ENCODE measurements at places on chromosomes 3 and 15.

DNA sequence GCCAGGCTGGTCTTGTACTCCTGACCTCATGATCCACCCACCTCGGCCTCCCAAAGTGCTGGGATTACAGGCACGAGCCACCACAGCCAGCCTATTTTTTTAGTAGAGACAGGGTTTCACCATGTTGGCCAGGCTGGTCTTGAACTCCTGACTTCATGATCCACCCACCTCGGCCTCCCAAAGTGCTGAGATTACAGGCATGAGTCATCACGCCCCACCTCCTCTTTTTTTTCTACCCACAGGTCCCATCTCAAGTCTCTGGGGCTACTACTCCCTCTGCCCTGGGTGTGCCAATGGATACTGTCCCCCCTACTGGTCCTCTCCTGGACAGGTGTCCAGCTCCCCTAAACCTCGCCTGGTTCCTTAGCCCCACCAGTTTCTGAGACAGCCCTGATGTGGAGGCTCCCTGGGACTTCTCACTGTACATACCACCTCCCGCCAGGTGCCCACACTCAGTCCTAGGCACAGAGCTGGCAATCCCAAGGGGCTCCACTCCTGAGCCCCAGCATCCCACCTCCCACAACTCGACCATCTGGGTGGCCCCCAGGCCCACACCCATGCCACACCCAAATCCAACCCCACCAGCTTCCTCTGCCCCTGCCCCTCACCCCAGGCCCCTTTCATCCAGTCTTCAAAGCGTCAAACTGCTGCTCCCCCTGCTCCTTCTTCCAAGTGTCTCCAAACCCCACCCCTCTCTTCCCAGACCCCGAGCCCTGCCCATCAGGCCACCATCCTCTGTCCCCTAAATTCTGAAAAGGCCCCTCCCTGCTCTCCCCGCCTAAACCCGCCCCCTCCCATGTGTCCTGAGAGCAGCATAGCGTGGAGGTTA lies 13.1 kb upstream of the CYP11A1 start:
- DNase-seq, result no peak

GRCh38 chr3:144381607-144382006 lies 410.0 kb downstream of the DIPK2A start:
- DNase-seq, result no peak

DNA sequence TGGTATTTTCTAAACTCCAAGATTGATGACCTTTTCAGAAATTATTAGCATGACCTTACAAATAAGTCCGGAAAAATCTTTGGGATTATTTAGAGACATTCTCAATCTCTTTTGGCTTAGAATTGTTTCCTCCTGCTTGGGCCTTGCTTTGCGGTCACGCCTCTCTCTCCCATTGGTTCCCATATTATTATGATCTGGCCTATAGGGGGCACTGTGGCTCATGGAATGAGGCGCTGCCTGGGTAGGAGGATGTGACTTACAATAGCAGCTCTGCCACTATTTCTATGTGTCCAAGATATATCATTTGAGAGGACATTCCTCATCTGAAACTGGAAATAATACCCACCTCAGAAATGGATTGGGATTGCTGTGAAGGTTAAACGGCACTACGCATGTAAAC lies 464.9 kb downstream of the MFSD1 start:
- peak; percentile 64 for DNase-seq

- DNase-seq, result peak; percentile 58
Measured at GRCh38 chr15:25783607-25784540, 79.3 kb downstream of the ATP10A start.

GRCh38 chr3:117346901-117347300 lies 637.3 kb downstream of the TUSC7 start:
- no peak for DNase-seq

DNA sequence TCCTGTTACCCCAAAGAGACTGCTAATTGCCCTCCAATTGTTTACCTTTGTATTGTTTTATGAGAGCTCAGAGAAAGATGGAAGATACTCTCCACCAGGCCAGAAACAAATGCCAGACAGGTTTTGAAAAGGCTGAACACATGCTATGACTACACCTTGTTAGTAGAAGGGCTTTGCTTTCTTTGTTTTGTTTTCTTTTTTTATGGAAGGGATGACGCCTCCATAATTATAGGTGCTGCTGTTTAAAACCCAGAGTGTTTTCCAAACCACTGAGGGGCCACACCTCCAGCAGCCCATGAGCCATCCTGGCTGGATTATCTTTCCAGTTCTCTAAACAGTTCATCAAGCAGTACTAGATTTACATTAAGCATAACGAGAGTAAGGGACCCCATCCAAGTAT lies 5.6 kb upstream of the FOXP1 start:
- no peak for DNase-seq

- no peak for DNase-seq
Measured at GRCh38 chr3:49554633-49555265, 472 bp downstream of the BSN start.

GRCh38 chr15:78205337-78205736 lies 29.0 kb downstream of the ACSBG1 start:
- DNase-seq, result no peak

- no peak for DNase-seq
Measured at GRCh38 chr3:15040844-15041243, 24.3 kb downstream of the MRPS25 start.

GRCh38 chr15:40098489-40099261 lies 10.0 kb downstream of the BMF start:
- no peak for DNase-seq

DNA sequence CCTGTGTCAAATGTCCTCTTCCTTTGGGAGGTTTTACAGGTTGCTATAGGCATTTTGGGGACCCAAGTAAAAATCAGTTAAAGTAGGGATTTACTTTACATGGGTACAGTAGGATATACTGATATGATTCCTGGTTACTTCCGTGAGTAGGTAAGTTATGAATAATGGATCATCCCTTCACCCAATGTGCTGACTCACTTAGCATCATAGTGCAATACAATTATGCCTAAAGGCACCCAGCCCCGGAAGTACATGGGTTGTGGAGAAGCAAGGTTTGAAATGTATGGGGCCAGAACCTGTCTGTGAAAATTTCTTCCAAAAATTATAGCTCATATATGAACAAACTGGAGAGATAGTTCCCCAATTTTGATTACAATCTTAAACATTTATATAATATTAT lies 64.0 kb downstream of the GLB1 start:
- DNase-seq, result no peak

- no peak for DNase-seq
Measured at GRCh38 chr3:186182850-186183249, 74.0 kb upstream of the ETV5 start.

DNA sequence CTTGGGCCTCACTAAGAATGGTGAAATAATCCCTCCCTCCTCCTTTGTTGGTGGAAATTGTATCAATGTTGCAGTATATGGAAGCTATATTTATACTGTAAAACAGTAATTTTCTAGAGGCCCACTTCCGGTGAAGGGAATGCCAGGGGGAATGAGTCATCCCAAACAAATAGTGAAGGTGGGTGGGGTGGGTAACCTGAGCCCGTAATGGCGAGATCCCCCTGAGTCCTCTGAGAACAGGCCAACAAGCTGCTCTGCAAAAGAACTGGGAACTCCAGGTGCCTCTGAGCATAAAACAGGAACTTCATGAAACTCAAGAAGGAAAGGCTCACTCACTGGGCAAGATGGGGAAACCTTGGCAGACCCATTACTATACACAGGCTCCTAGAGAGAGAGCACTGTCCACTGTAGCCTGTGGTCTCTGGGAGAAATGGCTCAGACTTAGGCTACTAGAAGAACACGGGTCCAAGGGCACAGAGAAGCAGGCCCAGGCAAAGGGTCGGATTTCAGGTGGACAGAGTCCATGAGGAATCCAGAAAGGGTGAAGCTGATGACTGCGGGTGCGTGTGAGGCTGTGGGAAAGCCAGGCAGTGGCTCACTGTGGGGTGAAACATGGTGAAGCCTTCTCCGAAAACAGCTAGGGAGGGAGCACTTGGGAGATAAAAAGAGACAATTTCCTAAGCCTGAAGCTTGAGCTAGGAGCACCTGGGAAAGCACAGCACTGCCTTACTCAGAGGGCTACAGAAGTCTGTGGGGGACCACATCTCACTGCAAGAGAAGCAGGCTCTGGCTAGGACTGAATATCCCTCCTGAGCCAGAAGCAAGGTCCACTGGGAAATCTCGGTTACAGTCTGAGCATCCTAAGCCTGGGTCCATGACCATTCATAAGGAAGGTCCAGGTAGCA lies 19.8 kb downstream of the LARP6 start:
- DNase-seq, result no peak

DNA sequence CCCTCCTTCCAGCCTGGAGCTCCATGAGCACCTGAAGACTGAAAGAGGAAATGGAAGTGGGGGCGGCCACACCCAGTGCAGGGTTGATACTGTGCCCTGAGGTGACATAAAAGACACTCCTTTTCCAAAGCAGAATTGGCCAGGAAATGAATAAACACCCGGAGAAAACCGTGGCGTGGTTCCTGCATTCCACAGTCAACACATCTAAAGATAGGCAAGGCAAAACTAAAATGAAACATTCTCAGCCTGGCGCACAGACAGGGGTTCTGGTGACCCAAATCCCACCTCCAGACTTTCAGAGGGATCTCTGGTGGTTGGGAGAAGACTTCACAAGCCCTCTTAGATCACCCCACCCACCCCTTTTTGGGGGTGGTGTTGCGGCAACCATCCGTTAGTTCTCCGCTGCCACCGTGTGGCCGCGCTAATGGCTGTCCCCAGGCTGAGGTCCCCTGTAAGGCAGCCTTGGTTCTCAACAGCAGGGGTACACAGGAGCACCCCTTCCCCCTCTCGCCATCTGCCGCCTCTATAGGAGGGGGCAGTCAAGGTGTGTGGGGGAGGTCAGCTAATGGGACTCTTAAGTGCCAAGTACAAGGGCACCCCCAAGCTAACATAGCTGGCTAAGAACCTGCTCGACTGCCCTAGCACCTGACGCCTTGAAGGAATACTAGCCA lies 2.5 kb upstream of the MST1R start:
- DNase-seq, result no peak

DNA sequence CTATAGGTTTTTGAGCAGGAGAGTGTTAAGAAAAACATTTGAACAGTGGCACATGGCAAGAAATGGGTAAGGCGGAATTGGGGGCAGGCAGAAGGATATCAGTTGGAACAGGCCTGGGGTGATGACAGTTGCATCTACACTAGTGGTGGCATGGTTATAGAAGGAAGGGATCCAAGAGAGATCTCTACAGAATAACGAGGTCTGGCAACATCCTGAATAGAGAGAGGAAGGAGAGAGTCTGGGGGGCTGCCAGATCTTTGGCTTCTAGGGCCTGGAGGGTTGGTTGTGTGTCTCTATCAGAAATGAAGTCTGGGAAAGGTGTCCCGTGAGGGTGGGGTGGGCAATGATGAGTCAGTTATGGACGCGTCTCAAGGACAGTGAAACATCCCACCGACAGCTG lies 26.3 kb downstream of the FSTL1 start:
- no peak for DNase-seq

DNA sequence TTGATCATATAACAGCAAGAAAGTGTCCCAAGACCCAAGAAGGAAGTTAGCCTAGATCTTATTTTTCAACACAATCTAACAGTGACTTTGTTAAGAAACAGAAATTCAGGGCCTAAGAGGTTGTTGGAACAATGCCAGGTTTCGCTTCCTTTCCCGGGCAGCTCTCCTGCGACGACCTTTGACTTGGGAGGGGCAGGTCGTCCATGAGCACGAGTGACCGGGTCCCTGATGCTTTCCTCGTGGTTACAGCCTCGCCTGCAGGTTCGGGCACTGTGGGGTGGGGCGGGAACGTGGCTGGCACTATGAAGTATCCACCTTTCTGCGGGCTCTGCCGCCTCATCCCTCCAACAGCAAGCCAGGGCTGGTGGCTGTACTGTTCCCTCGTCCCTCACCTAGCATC lies 90.1 kb upstream of the RGMA start:
- no peak for DNase-seq

- DNase-seq, result no peak
Measured at GRCh38 chr15:52858782-52859176, 68.6 kb upstream of the ONECUT1 start.

GRCh38 chr3:109081746-109082510 lies 36.0 kb downstream of the MORC1 start:
- DNase-seq, result peak; percentile 20

GRCh38 chr15:66080717-66081398 lies 172.7 kb downstream of the MEGF11 start:
- no peak for DNase-seq

DNA sequence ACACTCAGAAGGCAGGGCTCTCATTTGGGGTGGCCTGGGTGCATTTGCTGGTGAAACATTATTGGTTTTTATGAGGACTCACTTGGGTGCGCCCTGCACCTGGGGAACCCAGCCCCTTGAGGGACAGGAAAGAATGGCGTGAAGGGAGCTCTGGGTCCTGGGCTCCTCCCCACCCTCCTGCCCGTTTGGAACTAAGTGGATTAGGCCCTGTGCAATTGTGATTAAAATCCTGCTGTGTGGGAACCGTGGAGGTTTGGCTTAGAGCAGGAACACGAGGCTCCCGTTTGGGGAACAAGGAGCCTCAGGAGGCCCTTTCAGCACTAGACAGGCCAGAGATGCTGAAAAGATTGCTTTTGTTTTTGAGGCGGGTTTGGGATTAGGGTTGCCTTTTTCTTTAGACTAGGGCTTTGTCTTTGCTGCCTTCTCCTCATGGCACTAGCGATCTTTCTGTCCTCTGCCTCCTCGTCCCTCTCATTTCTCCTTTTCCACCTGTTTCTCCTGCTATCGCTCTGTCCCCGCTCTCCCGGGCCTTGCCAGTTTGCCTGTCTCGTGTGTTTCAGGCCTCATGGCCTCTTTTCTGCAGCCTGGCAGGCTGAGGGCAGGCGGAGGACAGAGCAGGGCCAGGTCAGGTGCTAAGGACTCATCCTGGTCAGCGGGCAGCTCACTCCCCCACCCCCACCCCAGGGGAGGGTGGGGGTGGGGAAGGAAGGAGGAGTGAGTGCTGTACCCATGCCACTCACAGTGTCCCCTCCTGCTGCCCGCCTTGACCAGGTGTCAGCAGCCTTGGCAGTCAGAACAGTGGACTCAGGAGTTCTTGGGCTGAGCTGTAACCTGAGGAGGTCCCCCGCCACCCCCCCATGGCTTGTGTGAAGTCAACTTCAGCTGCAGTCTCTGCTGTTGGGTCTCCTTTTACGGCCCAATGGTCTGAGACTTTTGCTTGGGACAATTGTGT lies 8.6 kb downstream of the MAPKAPK3 start:
- no peak for DNase-seq

- no peak for DNase-seq
Measured at GRCh38 chr15:72564091-72564490, 90.0 kb downstream of the ARIH1 start.

- no peak for DNase-seq
Measured at GRCh38 chr3:78221796-78222195, 1181.9 kb downstream of the ROBO2 start.

DNA sequence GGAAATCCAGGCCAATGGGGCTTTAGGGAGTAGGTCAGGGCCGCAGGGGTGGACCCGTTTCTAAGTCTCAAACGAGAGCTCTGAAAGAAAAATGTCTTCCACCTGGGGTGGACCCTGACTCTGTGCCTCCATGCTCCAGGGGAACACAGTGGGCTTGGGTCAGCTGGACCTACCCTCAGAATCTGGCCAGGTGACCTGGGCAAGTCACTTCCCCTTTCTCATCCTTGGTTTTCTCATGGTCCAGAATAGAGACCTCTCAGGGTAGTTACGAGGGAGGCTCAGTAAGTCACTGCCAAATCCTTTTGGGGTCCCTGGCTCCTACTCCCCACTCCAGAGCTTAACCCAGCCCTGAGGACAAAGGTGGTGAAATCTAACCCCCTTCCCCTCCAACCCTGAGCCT lies 25.8 kb downstream of the EFCAB12 start:
- no peak for DNase-seq

GRCh38 chr15:85709250-85709649 lies 85.5 kb downstream of the KLHL25 start:
- DNase-seq, result no peak

- no peak for DNase-seq
Measured at GRCh38 chr15:99100245-99101173, 4.4 kb upstream of the SYNM start.
